ENCODE measurements at places on chromosomes 4 and X.

DNA sequence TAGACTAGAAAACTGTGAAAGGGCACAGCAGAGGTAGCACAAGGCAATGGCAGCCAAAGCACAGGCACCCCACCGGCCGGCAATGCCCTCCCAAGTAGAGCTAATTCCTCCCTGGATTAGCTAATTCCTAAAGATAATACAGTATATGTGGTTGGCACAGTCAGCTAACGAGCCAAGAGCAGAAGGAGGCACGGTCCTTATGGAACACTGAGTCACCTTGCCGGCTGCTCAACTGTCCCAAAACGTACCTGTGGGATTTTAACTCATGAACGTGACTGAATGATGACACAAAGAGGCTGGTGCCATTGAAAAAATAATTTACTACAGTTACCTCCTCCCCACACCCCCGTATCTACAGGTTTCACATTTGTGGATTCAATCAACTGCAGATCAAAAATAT, 9.1 kb upstream of the FGFBP1 start:
- no peak for DNase-seq
- no peak overlapping the region for H3K27ac ChIP-seq
- no peak overlapping the region for H3K4me3 ChIP-seq
- H3K4me1 ChIP-seq, result no peaks in the 10 kb centered on the region
- H3K27me3 ChIP-seq, result no peaks in the 10 kb centered on the region

DNA sequence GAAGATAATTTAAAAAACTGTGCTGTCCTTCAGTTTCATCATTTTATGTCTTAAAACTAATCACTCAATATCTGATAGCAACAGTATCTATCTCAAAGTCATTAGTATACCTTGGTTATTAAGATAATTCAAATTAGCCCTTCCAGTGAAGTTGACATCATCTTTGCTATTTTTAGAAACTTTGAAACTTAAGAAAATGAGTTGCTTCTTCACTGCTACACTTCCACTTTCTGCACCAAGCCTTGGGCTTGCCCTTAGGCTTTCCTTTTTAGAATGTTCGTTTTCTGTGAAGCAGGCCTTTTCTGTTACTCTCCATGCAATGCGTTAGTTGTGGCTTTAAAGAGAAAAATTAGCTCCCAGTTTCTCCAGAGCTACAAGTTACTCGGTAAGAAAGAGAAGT, 4.4 kb upstream of the VAMP7 start:
- peaks cover 3% of the 10 kb centered on the region for H3K27me3 ChIP-seq
- no peak overlapping the region for H3K4me3 ChIP-seq
- H3K4me1 ChIP-seq, result no peaks in the 10 kb centered on the region
- H3K27ac ChIP-seq, result no peak overlapping the region
- no peak for DNase-seq

DNA sequence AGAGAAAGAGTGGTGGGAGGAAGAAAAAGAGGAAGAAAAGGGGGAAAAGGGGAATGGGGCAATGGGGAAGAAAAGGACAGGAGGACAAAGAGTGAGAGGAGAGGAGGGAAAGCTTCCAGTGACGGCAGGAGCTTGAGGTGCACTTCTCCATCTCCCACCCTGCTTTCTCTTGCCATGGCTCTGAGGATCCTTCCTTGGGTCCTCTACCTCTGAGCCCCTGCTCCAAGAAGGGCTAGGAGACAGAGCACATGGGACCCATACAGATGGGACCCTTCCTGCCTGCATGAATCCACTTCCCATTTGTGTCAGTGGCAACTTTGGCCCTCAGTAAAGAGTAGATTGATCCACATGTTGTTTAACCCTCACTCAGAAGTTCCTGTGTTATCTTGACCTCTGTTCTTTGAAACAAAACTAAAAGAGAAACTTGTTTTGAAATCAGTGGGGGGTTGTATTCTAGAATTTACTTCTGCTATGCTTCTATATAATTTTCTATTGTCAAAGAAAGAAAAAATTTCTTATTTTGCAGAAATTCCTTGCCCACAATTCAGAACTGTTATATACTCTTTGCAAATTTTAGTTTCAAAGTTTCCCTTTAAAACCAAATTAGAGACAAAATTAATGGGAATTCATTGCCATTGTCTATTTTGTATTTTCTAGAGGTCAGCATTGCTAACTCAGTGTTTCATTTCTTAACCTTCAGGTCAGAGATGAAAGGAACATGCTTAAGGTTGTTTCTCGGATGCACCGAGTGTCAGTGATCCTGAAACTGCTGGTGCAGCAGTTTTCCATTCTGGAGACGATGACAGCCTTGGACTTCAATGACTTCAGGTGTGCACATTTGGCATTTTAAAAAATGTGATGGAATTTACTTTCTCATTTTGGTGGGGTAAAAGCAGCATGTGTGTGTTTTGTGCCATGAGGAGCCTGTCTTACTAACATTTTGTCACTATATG, 5.0 kb downstream of the TDO2 start:
- H3K4me3 ChIP-seq, result no peak overlapping the region
- no peak for DNase-seq

GRCh38 chr4:41135801-41136200, 78.5 kb downstream of the APBB2 start:
- no peaks in the 10 kb centered on the region for H3K36me3 ChIP-seq
- H3K4me1 ChIP-seq, result no peaks in the 10 kb centered on the region
- H3K27me3 ChIP-seq, result no peaks in the 10 kb centered on the region
- no peak overlapping the region for H3K4me3 ChIP-seq
- DNase-seq, result no peak

DNA sequence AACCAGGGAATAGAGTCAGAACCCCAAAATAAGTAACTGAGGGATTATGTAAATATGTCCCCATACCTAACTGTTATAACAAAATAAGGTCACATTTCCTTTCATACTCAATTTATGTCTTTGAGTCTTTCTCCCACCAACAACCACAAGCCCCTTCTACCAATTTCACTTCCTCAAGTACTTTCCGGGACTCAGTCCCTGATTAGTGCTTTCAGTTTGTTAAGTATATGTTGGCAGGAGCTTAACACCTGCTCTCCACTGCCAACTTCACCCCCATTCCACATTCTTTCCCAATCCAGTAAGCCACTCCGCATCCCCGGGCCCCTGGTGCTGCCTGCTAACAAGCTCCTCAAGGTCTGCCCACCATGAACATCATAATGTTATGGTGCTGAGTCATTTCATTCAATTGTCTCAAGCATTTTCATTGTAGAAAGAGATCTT, 71.3 kb upstream of the SPRY1 start:
- DNase-seq, result no peak
- H3K27ac ChIP-seq, result no peak overlapping the region
- no peaks in the 10 kb centered on the region for H3K36me3 ChIP-seq
- H3K27me3 ChIP-seq, result no peaks in the 10 kb centered on the region
- no peaks in the 10 kb centered on the region for H3K4me1 ChIP-seq

GRCh38 chr4:168636506-168637196, 139.8 kb downstream of the PALLD start:
- H3K27ac ChIP-seq, result no peak overlapping the region
- H3K4me3 ChIP-seq, result no peak overlapping the region
- H3K36me3 ChIP-seq, result no peaks in the 10 kb centered on the region

GRCh38 chr4:118741301-118741855, 56.2 kb downstream of the METTL14 start:
- H3K36me3 ChIP-seq, result peaks cover 33% of the 10 kb centered on the region
- H3K4me1 ChIP-seq, result no peaks in the 10 kb centered on the region
- no peaks in the 10 kb centered on the region for H3K27me3 ChIP-seq
- no peak for DNase-seq
- no peak overlapping the region for H3K4me3 ChIP-seq

GRCh38 chr4:184801781-184802696, 23.7 kb downstream of the ACSL1 start:
- DNase-seq, result no peak
- H3K4me3 ChIP-seq, result no peak overlapping the region
- no peaks in the 10 kb centered on the region for H3K36me3 ChIP-seq
- no peaks in the 10 kb centered on the region for H3K4me1 ChIP-seq
- H3K27me3 ChIP-seq, result no peaks in the 10 kb centered on the region
- no peak overlapping the region for H3K27ac ChIP-seq

GRCh38 chr4:144355811-144356757, 215.6 kb upstream of the GYPA start:
- no peak overlapping the region for H3K27ac ChIP-seq
- H3K4me1 ChIP-seq, result no peaks in the 10 kb centered on the region
- DNase-seq, result no peak
- no peaks in the 10 kb centered on the region for H3K36me3 ChIP-seq
- no peak overlapping the region for H3K4me3 ChIP-seq
- no peaks in the 10 kb centered on the region for H3K27me3 ChIP-seq

DNA sequence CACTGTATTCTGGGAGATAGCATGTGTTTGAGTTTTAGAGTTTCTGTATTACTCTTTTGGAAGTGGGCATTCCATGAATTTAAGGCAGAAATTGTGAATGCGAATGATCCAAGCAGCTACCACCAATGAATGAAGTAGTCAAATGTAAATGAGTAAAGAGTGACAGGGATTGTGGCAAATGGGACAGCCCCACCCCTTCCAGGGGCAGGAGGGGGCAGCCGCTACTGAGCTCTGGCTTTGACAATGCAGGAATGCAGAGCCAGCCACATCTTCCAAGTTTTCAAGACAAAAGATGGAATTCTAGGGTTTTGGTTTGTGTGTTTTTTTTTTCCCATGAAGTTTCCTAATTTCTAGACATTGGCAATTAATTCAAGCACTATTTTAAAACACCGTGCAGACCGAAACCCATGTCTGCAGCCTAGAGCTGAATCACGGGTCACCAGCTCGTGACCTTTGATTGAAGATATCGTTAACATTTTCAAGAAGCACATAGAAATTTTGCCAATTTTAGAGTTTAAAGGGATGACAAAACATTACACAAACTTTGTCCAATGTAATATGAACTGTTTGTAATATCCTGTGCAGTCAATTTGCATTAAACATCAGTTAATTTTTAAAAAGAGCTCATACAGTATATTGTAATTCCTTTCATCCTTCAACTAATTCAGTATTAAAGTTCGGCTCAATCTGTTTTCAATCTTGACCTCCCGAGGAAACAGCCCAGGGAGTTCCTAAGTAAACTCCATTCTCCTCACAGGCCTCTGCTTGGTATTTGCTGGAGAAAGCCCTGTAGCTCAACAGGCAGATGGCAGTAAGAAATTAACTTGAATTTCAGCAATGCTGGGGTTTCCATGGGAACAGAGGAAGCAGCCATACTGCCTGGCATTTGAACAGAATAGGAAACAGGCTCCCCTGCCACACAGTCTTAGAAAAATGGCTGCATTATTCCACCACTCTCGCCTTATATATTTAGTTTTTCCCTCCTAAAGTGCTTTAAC, 83.4 kb downstream of the UCHL1 start:
- H3K4me3 ChIP-seq, result no peak overlapping the region
- H3K36me3 ChIP-seq, result no peaks in the 10 kb centered on the region
- H3K27me3 ChIP-seq, result no peaks in the 10 kb centered on the region

DNA sequence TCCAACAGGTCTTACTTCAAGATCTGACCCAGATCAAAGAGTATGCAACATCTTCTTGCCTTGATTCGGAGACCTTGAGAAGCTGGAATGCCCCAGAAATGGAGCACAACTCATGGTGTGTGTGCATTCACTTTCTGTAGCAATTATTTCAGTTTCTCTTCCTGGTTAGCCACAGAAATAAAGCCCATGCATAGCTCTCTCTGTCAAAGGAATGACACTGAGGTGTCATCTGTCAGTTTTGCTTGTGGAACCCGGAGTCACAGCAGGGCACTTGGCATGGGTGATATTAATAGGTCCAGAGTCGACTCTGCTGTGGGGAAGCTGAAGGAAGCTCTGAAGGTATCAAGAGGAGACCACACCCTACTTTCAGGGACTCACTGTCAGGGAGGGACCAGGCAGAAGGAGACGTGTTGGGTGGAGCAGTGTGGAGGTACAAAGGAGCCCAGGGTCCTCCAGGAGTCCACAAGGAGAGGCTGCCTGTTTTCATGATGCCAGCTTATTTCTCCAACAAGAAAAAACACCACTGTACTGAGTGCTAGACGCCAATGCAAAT, 10.7 kb downstream of the CLNK start:
- DNase-seq, result no peak
- H3K4me3 ChIP-seq, result no peak overlapping the region
- no peaks in the 10 kb centered on the region for H3K4me1 ChIP-seq
- H3K36me3 ChIP-seq, result no peaks in the 10 kb centered on the region
- H3K27ac ChIP-seq, result no peak overlapping the region

DNA sequence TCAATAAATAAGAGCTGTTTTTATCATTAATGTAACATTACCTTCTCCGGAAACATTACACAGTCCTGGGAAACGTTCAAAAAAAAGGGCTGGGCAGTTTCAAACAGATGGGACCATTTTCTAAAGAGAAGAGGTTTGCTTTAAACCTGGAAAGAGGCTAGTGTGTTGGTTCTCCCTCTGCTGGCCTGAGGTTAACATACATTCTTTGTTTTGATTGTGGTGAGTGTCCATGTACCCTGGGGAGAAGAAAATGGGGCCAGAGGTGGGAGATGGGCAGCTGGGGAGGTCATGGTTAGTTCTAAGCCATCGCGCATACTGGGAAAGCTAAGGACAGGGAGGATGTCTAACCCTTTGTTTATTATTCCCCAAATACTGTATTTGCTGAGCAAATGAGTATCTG, 194.7 kb downstream of the CPEB2 start:
- H3K4me1 ChIP-seq, result no peaks in the 10 kb centered on the region
- no peaks in the 10 kb centered on the region for H3K27me3 ChIP-seq
- H3K36me3 ChIP-seq, result no peaks in the 10 kb centered on the region
- no peak overlapping the region for H3K27ac ChIP-seq
- no peak for DNase-seq
- no peak overlapping the region for H3K4me3 ChIP-seq

DNA sequence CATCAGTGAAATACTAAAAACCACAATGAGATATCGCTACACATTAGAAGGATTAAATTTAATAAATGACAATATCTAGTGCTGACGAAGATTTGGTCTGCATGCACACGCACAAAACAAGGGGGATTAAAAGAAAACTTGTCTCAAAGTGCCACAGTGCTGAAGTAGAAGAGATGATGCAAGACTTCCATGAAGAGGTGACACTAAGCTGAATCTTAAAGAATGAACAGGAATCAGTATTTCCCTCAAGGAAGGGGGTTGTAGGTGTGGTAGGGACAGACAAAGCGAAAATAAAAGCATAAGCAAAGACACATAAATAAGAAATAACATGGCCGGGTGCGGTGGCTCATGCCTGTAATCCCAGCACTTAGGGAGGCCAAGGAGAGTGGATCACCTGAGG, 33.5 kb downstream of the CNOT6L start:
- no peak overlapping the region for H3K27ac ChIP-seq
- no peak for DNase-seq
- no peaks in the 10 kb centered on the region for H3K36me3 ChIP-seq
- H3K4me3 ChIP-seq, result no peak overlapping the region

- DNase-seq, result no peak
- peaks cover 44% of the 10 kb centered on the region for H3K36me3 ChIP-seq
- H3K27me3 ChIP-seq, result no peaks in the 10 kb centered on the region
- H3K27ac ChIP-seq, result no peak overlapping the region
- no peak overlapping the region for H3K4me3 ChIP-seq
Measured at GRCh38 chr4:82458729-82459128, 28.3 kb downstream of the ENOPH1 start.

DNA sequence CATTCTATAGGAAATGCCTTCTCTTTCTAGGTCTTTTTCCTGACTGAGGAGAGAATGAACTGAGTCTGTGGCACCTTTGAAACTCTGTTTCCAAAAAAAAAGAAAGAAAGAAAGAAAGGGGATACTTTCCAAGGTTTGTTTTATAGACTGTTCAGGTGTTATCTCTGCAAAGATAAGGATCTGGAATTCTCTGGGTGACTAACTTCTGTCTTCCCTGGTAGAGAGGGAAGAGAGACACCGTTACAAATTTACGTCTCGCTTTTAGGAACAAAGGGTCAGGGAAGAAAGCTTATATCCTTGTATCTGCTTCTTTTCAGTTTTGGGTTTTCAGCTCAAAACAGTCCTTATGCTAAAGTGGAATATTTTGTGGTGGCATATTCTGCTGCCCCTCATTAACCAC, 314.1 kb downstream of the RAPGEF2 start:
- H3K4me1 ChIP-seq, result no peaks in the 10 kb centered on the region
- H3K27me3 ChIP-seq, result no peaks in the 10 kb centered on the region
- H3K4me3 ChIP-seq, result no peak overlapping the region
- no peak for DNase-seq
- H3K27ac ChIP-seq, result no peak overlapping the region
